ENCODE measurements at places on chromosomes 6 and 20.

GRCh38 chr6:137811121-137811915 lies 55.7 kb upstream of the TNFAIP3 start:
- DNase-seq, result peak; percentile 63

GRCh38 chr20:51354769-51355319 lies 187.7 kb downstream of the NFATC2 start:
- no peak for DNase-seq

- DNase-seq, result no peak
Observed at GRCh38 chr6:131002661-131002980, 60.4 kb downstream of the EPB41L2 start.

GRCh38 chr6:111280445-111280955 lies 193.2 kb downstream of the SLC16A10 start:
- DNase-seq, result no peak

- DNase-seq, result no peak
Observed at GRCh38 chr6:83883240-83883639, 23.8 kb downstream of the CYB5R4 start.

GRCh38 chr6:3627501-3627900 lies 124.0 kb downstream of the PXDC1 start:
- no peak for DNase-seq

DNA sequence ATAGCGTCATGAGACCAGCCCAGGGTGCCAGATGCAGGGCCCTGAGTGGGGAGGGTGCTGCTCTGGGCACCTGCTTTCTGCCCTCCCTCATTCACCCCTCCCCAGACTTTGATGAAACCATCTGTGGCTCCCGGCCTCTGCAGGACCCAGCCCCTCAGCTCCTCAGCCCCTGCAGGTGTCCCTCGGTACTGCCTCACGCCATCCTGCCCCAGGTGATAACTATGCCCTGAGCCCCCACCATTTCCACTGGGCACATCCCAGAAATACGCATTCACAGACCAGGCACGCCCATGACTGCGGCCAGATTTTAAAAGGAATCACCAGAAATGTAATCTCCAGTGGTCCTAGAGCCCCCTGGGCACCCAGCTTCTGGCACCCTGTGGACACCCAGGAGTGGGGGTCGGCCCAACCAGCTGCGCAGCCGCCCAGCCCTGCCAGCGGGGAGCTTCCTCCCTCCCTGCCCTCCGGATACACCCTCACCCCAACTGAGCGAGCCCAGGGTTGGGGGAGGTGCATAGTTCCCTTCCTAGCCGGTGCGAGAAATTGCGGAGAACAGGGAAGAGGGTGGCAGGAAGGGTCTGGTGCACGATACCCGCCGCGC lies 615 bp upstream of the NTSR1 start:
- no peak for DNase-seq

GRCh38 chr6:139068846-139069245 lies 40.3 kb downstream of the ABRACL start:
- DNase-seq, result no peak

DNA sequence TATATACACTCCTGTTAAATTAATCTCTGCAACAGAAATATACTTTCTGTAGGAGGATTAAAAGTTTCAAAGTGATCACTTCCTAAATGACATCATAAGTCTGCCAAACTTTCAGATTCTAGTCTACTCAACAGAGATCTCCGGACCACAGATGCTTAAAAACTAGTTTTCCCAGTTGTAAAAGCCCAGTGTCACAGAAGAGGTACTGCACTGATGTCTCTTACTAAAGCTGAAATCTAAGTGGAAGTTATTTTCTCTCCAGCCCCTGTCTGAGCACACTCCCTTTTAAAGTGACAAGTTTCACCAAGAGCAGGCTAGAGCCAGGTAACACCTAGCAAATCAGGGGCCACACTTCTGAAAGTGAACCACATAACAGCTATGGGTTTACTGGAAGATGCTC lies 71.6 kb upstream of the DST start:
- no peak for DNase-seq

DNA sequence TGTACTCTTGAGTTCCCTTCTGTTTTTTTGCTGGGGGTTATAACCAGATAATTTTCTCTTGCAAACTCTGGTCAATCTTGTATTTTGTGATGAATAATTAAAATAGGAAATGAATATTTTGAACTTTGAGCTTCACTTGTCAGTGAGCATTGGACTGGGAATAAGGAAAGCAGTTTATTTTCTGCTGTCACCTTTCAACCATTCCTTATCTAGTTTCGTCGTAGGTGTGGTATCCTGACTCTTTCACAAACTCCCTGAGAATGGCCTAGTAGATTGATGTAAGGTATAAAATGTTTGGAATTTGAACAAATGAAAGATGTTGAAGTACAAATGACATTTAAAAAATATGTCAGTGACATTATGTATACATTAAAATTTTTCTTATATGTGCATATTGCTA lies 98.0 kb downstream of the ZFAND3 start:
- no peak for DNase-seq

DNA sequence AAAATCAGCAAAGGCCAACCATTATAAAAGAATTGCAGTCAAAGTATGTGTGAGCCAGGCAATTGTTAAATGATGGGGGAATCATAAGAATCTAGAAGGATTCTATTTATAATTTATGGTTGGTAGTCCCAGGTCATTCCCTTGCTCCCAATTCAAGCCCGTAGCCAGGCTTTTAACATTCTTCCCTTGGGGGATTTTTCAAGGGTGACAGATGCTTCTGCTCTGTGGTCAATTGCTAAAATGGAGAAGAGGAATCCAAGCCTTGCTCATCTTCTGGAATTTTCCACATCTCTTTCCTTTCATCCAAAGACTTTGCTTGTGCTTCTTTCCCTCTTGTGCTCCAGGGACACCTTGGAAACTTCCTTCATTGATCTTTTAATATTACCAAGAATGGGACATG lies 18.0 kb upstream of the BCAS1 start:
- DNase-seq, result no peak

GRCh38 chr20:57807401-57808263 lies 97.8 kb upstream of the PMEPA1 start:
- DNase-seq, result no peak

DNA sequence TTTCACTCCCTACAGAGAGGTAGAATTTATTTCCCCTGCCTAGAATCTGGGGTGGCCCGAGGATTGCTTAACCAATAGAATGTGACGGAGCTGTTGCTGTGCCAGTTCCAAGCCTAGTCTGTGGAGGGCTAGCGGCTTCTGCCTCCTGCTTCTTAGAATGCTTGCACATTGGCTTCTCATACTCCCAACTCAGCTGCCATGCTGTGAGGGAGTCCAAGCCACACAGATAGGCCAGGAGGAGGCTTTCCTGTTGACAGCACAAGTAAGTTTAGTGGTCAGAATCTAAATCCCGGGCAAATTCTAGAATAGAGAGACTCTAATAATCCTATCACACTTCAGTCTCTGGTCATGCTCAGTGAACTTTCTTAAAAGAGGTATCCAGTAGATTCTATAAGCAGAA lies 57.5 kb upstream of the SNRPB2 start:
- DNase-seq, result no peak

GRCh38 chr6:149319422-149319821 lies 1.9 kb downstream of the TAB2 start:
- DNase-seq, result no peak

- DNase-seq, result no peak
Observed at GRCh38 chr6:15839969-15840541, 177.2 kb upstream of the DTNBP1 start.

- no peak for DNase-seq
Observed at GRCh38 chr20:9206486-9206885, 137.6 kb downstream of the PLCB4 start.

DNA sequence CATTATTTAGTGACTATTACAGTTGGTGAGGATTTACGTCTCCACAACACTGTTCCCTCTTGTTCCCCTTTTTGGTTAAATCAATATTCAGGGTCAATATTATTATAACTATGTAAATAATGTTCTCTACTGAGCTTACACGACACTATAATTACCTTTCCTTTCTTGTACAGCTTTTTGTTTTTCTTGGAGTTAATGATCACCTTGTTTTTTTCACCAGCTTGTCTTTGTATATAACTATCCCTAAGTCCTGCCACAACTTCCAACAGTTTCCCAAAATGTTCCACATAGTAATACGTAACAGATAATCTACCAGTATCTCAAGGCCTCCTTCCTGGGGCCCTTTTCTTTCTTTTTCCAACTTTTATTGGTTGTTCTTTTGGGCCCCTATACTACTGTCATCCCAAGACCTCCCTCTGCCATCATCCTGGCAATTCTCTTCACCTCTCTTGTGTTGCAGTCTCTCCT lies 142.0 kb upstream of the SOX4 start:
- no peak for DNase-seq

- DNase-seq, result no peak
Observed at GRCh38 chr20:51796340-51796739, 6.0 kb downstream of the SALL4 start.

- DNase-seq, result no peak
Observed at GRCh38 chr6:109696355-109696754, 5.3 kb downstream of the FIG4 start.

- no peak for DNase-seq
Observed at GRCh38 chr6:29827579-29828470, at the start of gene HLA-G. Gene HLA-G (plus strand): TSS chr6:29827825. CDS start chr6:29827845, 20 bp downstream.

DNA sequence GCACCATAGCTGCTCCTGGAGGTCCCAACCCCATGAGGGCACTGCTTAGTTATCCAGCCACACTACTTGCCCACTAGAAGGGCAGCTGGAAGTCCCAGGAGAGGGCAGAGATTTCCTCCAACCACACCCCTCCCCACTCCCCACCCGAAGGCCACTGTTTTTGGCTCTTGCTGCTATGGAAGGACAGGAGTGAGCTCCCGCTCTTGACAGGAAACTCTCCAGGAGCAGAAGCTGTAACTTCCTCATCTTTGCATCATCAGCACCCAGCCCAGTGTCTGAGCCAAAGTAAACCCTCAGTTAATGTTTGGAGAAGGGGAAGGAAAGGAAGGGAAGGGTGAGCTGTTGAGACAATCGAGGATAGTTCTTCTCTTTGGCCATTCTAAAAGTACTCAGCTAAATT lies 120.7 kb downstream of the MTFR2 start:
- no peak for DNase-seq

DNA sequence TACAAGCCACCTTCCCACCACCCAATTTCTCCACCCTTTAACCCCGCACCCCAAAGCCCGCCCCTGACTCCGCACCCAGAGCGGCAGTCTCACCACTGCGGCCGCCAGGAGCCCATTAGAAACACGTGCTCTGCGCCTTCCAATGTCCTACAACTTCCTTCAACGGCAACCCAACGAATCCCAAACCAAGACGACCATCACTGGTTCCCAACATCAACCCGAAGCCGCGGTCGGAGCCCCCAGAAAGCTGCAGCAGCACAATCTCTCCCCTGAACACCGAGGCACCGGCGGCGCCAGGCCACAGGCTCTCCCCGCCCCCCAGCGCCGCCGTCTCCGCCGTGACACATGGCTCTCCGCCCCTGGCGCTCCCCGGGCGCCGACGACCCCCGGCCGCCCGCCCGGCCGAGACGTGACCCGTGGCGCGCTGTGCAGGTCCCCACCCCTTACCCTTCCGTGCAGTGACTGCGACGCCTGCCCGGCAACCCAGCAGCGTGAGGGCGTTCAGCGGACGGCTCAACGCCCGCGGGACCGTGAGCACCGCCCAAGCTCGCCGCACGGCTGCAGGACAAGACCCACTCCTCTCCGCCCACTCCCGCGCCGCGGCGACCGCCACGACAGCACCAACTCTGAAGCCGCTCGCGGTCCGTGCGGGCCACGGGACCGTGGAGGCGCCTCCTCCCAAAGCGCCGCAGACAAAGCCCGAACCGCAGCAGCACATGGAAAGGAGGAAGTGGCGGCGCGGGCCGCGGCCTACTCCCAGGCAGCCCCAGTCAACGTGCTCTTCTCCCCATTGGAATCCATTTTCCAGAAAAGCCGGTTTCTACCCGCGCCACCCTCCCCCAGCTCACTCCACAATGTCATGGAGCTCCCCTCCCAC lies 551 bp downstream of the SYNCRIP start:
- peak; percentile 14 for DNase-seq

GRCh38 chr6:143939364-143939763 lies 68.7 kb downstream of the PLAGL1 start:
- DNase-seq, result no peak

GRCh38 chr20:4415281-4415680 lies 306.4 kb upstream of the PRND start:
- DNase-seq, result no peak

DNA sequence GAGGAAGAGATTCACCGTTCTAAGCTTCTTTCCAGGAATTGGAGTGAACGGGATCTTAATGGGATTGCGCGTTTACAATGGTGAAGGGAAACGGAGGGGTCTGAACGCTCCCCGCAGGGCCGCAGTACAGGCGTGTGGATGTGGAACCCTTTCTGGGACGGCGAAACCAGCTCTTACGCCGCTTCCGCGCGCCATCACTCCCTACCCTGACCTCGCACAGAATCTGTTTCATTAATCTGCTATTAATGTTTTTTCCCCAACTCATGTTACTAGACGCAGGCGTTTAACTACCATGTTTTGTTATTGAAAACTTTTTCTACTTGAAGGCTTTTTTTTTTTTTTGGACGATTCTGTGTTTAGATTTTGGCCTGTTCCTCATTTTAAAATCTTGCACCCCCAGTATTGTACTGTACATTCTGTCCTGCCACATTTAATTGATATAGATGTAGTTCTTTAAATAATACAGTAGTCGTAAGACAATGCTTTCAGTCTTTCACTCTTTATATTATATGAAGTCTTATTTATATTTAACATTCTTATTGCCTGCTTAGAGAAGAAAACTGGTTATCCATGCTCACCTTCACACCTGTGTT lies 696 bp upstream of the SUPT3H start:
- no peak for DNase-seq

GRCh38 chr6:43428112-43428570 lies 800 bp downstream of the ABCC10 start:
- no peak for DNase-seq

- DNase-seq, result no peak
Observed at GRCh38 chr6:15254070-15254975, 8.5 kb downstream of the JARID2 start.

GRCh38 chr6:126060400-126060799 lies 74.1 kb downstream of the TRMT11 start:
- no peak for DNase-seq

DNA sequence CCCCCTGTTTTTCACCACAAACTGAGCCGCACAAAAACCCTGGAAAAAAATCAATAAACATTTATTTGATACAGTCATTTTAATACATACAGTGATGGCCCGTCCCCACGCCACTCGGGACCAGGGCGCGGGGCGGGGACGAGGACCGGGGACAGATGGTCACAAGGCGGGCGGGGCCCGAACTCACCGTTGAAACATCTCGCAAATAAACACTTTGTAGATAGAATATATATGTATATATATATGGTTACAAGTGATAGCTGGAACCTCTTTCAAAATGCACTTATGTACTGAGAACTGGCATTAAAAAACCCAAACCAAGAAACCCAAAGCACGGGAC lies 418 bp upstream of the UCKL1 start:
- DNase-seq, result no peak

- no peak for DNase-seq
Observed at GRCh38 chr20:19456595-19457395, 244.4 kb downstream of the SLC24A3 start.

GRCh38 chr6:112087916-112088315 lies 525 bp downstream of the FAM229B start:
- no peak for DNase-seq

- DNase-seq, result no peak
Observed at GRCh38 chr6:148383658-148384368, 41.2 kb downstream of the SASH1 start.

- no peak for DNase-seq
Observed at GRCh38 chr20:25044660-25045342, 13.1 kb downstream of the ACSS1 start.

- DNase-seq, result no peak
Observed at GRCh38 chr20:49646126-49646525, 67.6 kb downstream of the B4GALT5 start.

- no peak for DNase-seq
Observed at GRCh38 chr6:74408844-74409243, 712.8 kb downstream of the CD109 start.

- no peak for DNase-seq
Observed at GRCh38 chr6:52077180-52077884, 10.1 kb downstream of the PKHD1 start.

Data from stimulated activated CD8-positive, alpha-beta memory T cell treated with anti-CD3 and anti-CD28 coated beads, Interleukin-15, amount 100 ng/mL, for 1 hour (primary cell).